ENCODE measurements at places on chromosomes 16 and 17.

- no peak for DNase-seq
Measured at GRCh38 chr17:38358586-38359513, 7.2 kb downstream of the SOCS7 start.

GRCh38 chr17:31738996-31739699 lies 119.9 kb downstream of the COPRS start:
- no peak for DNase-seq

- DNase-seq, result no peak
Measured at GRCh38 chr17:33572615-33573014, 279.5 kb upstream of the ASIC2 start.

DNA sequence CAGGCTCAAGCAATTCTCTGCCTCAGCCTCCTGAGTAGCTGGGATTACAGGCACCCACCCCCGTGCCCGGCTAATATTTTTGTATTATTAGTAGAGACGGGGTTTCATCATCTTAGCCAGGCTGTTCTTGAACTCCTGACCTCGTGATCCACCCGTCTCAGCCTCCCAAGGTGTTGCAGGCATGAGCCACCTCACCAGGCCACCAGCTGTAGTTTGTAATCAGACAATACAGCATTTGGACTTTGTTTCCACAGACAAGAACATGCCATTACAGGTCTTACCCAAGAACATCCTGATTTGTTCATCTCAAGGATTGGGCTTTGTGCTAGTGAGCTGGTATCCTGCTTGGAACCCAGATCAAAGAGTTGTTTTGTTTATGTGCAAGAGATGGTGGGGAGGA lies 30.1 kb downstream of the C17orf100 start:
- no peak for DNase-seq

- DNase-seq, result no peak
Measured at GRCh38 chr17:15516150-15516549, 47.1 kb downstream of the TVP23C start.

GRCh38 chr17:7916385-7916682 lies 245 bp upstream of the RNF227 start:
- no peak for DNase-seq

DNA sequence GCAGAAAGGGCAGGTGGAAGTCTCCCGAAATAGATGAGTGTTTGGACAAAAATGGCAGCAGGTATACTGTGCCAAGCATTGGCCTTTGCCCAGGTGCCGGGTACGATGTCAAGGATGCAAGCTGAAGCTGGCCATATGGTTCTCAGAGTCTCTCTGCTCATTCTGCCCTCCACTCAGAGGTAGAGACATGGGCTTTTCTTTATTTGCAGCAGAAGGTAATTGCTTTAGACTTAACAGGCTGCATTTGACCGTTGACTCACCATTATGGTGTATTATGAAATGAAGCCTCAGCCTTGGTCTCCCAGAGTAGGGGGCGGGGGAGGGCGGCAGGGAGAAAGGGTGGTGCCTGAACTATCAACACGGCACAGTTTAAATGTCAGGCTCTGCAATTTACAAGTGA lies 969.1 kb upstream of the EEF2KMT start:
- no peak for DNase-seq

- DNase-seq, result peak; percentile 86
Measured at GRCh38 chr17:8383143-8383822, at the start of gene RPL26. Gene RPL26, minus strand, starts transcription at chr17:8383193. Its CDS starts 883 bp downstream, at chr17:8382310.

GRCh38 chr17:80904036-80904753 lies 87.4 kb upstream of the CHMP6 start:
- no peak for DNase-seq

GRCh38 chr17:56977673-56978395 lies at the start of gene SCPEP1:
Gene SCPEP1, plus strand, starts transcription at chr17:56978131. Its CDS starts 29 bp downstream, at chr17:56978160.
- DNase-seq, result peak; percentile 68

DNA sequence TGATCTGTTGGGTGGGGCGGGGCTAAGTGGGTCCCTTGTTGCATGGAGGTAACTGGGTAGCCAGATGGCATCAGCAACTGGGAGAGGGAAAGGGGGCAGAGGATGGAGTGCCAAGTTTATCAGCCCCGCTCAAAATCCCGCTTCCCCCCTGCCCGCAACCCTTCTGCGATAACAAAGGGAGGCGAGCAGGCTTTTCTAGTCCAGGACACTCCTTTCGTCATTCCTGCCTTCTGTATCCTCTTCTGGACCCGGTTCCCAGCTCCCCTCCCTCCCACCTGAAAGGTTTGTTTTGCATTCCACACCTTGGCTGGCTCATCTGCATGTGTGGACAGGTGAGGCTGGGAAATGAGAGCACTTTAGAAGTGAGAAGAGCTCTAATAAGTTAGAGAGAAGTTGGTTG lies 53.3 kb downstream of the HLF start:
- DNase-seq, result no peak

- no peak for DNase-seq
Measured at GRCh38 chr17:49439673-49440571, 25.2 kb upstream of the PHB1 start.

- no peak for DNase-seq
Measured at GRCh38 chr16:67087803-67088202, 21.9 kb upstream of the PHAF1 start.

- no peak for DNase-seq
Measured at GRCh38 chr17:15886804-15887203, 58.1 kb upstream of the ADORA2B start.

GRCh38 chr16:82137822-82138167 lies 32.2 kb downstream of the MPHOSPH6 start:
- no peak for DNase-seq

DNA sequence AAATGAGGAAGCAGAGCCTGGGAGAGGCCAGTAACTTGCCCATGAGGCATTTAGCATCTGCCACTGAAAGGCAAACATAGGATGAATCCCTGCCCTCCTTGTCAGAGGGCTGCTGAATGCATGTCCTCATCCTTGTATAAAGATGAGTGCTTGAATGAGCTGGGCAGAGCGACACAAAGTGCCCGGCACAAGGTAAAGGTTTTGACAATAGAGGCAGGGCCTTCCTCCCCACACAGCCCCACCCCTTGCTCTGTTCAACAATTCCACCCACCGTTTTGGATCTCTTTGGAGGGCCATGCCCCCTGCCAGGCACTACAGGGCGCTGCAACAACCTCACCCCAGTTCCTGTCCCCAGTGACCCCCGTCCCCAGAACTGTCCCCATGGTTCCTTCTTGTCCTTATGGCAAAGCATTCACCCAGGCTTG lies 1.4 kb upstream of the KRT19 start:
- DNase-seq, result no peak

GRCh38 chr16:30184096-30184890 lies 891 bp downstream of the CORO1A start:
- DNase-seq, result peak; percentile 41

GRCh38 chr17:61635913-61636432 lies 45.0 kb upstream of the NACA2 start:
- DNase-seq, result peak; percentile 20

GRCh38 chr16:73396556-73396955 lies 348.6 kb upstream of the ZFHX3 start:
- DNase-seq, result no peak

GRCh38 chr17:55237268-55237667 lies 27.5 kb upstream of the HLF start:
- no peak for DNase-seq

DNA sequence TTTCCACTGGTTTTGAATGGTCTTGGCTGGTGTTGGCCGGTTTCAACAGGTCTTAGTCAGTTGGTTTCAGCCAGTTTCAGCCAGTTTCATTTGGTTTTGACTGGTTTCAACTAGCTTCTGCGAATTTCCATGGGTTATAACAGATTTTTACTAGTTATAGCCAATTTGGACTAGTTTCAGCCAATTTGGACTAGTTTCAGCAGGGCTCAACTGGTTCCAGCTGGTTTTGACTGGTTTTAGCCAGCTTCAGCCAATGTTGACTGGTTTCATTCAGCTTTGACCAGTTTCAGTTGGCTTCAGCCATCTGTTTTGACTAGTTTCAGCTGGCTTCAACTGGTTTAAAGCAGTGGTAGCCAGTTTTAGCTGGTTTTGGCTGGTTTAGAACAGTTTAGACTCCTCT lies 432.6 kb downstream of the UTP18 start:
- no peak for DNase-seq

Measured in activated CD4-positive, alpha-beta T cell treated with anti-CD3 and anti-CD28 coated beads for 24 hours (primary cell).